ENCODE measurements at places on chromosomes 5 and 9.

DNA sequence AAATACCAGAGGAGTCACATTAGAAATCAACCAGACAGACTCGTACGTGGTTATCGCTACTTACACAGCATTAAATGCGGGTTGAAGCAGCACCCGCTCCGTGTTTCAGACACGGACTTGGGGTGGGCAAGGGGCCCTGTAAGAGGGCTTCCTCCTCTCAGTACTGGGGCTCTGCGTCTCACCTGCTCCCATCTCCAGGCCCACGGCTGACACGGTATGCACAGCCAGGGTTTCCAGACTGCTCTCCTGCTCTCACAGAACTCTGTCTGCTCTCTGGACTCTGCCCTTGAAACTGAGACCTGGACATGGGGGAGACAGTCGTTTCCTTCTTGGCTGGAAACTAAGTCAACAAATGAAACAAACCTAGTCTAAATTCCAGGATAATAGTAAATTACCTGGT lies 24.7 kb upstream of the RASGEF1C start:
- DNase-seq = no peak

DNA sequence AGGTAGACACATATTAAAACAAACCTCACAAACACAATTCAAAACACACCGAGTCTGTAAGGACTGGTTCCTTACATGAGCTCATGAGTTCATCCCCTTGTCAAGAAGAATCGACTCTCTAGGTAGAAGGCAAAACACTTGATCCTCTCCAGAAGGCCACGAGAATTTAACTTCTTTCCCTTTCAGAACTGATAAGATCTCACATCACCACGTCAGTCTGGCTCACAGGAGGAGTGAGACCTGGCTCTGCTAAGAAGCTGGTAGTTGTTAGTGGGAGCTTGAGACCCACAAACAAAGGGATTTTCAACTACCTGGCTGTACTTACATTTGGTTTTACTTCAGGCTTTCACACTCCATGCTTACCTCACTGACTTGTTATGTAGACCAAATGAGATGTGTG lies 459.2 kb downstream of the ARHGEF28 start:
- DNase-seq = no peak

GRCh38 chr9:76680716-76681425 lies 83.4 kb upstream of the PCA3 start:
- DNase-seq = no peak

DNA sequence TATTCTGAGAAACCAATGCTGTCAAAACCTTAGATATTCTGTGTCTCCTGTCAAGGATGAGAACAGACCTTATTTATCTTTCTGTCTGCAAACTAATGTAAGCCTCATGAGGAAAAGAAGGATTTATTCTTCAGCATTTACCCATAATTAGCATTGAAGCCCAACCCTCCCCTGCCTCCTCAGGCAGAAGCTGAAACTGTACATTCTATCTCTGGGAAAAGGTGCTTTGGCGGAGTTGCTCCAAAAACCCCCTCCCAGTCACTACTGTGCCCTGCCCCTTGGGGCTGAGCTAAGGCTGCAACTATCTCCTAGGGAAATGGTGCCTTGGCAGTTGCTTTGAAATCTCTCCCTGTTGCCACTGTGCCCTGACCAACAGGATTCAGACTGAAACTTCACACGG lies 106.2 kb upstream of the TLR4 start:
- DNase-seq = no peak

DNA sequence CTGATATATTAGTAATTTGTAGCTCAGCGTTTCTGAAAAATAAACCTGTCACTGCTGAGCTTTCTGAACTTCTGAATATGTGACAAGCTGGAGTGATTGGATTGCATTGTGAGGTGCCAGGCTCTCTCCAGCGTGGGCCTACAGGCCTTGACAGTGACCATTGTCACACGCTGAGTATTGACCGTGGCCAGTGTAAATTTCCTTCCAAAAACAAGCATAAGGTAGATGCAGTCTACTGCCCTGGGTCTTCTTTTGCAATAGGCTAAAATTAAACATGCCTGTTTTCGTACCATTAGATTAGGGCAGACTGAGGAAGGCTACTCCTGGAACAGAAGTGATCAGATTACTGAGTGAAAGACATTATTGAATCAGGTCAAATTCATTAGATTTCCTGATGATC lies 60.2 kb downstream of the SPEF2 start:
- DNase-seq = no peak

DNA sequence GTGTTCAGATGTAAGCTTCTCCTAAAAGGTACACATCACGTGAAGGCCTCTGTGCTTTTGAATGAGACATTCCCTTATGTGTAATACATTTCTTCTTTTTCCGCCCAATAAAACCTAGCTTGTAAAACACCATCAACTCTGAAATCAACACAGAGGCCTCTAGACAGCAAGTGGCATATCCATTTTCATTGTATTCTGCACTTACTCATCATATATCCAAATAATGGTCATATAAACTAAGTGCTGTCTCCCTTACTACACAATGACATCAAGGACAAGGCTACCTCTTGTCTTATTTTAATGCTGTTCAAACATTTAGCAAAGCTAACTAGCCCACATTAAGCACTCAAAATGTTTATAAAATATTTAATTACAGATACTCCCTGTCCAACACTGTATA lies 108.5 kb downstream of the ELAVL2 start:
- DNase-seq = no peak

- DNase-seq = no peak
Observed at GRCh38 chr9:127975376-127976315, 5.1 kb downstream of the EEIG1 start.

- DNase-seq = no peak
Observed at GRCh38 chr5:68344447-68345111, 129.0 kb downstream of the PIK3R1 start.

DNA sequence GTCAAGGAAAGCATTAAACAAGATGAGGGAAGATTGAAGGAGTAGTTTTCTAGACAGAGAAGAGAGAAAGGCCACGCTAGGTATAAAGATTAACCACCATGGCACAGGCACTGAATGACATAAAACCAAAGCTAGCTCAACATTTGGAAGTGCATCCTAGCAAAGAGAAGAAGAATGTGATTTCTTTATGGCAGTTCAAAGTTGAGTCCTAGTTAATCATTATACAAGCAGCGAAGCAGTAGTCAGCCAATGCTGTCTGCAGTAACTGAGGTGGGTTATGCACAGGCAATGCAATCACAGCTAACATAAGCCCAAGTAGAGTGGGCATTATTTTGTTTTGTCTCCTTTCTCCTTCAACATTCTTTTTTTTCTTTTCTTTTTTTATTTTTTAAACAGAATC lies 24.0 kb upstream of the ANKRD31 start:
- no peak for DNase-seq

DNA sequence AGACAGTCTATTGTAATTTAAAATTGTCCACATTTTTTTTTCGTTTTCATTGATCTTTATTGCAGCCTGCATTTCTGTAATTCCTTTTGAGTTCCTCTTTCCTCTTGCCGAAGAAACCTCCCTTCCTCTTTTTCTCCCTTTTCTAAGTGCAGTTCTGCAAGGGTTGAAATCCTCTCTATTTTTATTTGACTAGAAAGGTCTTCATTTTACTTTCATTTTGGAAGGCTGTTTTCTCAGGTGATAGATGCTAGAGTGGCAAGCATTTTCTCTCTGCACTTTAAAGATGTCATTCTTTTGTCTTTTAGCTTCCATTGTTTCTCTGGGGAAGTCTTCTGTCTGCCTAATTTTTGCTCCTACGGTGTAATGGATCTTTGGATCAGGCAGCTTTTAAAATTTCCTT lies 248.5 kb downstream of the SMARCA2 start:
- DNase-seq = no peak

DNA sequence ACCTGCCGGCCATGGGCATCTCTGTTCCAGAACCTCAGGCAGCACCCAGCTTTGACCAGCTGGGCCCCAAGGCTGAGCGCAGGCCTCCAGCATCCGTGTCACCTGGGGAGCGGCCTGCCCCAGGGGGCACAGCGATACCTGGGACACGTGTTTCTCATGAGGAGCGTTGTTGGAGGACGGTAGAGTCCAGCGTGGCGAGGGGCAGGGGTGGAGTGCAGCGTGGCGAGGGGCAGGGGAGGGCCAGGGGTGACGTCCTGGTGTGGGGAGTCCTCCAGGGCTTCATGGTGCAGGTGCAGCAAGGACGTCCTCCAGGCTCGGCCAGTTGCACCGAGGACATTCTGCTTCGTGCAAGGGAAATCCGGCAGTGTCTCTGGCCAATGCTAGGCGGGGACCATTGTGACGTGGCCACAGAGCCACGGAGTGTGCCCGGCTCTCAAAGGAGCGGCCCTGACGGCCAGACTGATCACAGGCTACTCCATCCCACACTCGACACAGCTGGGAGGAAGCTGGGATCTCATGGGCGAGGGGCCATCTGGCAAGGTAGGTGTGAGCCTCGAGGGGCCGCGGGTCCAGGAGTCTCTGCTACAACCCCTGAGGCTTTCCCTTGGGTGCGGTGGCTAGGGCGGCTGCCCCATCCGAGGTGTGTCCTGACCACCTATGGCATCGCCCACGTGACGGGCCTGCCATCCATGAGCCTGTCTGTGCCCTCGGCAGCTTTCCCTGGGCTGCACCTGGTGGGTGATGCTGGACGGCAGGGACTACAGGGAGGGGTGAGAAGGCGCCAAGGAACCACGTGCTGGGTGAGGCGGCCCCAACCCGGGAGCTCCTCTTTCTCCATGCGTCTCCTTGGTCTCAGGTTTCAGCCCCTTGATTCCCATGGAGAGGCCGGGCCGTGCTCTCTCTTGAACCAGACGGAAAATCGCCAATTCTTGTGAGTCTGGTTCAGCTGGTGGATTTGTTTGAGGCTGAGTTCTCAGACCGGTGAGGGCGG lies 33.8 kb downstream of the SLC9A3 start:
- DNase-seq = no peak

- no peak for DNase-seq
Observed at GRCh38 chr9:126852086-126852688, 8.3 kb upstream of the ZBTB34 start.

DNA sequence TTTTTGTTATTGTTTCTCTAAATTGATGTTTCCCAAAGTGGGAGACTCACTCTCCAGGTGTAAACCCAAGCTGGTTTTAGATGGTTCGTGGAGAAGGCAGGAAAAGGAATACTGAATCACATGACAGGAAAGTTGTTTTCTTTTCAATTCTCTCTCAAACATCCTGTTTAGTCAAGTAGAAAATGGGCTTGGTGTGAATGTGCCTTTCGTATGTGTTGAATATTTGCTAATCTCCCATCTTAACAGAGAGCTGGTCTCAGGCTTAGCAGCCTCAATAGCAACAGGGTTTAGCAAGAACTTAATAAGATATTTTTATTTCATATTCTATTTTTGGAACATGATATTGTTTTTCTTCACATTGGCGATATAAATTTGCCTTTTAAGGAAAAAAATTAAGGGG lies 119.7 kb downstream of the INSYN2B start:
- no peak for DNase-seq

DNA sequence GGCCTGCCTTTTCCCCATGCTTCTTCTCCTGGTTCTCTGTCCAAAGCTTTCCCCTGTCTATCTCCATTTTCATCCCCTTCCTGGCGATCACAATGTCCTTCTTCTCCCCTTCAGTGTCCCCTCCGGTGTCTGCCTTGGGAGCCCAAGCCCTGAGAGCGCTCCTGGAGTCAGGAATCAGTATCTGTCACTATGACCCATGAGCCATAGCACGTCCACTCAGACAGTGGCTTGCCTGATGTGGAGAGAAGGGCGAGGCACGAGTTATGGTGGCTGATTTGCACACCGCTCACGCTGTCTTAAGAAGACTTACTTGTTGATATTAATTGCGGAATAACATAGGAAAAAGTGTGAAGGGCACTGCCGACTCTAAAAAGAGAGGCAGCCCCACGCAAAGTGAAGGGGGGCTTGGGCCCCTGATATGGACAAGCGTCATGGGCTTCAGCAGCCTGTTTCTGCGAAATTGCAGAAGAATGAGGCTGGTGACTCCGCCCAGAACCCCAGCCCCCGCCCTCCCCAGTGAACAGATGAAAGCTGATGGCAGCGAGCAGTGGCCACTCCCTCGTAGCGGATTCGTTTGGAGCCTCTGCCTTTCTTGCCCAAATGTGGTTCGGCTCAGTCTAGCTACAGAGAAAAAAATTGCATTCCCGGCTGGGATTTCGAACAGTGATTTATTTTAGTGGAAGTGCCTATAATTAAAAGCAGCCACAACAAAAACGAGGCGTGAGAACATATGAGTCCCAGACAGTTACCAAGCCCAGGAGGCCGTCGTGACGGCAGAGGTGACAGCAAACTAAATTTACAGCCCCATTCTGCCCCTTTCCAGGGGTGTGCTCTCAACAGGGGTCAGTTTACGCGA lies 149.8 kb downstream of the ICE1 start:
- DNase-seq = no peak

DNA sequence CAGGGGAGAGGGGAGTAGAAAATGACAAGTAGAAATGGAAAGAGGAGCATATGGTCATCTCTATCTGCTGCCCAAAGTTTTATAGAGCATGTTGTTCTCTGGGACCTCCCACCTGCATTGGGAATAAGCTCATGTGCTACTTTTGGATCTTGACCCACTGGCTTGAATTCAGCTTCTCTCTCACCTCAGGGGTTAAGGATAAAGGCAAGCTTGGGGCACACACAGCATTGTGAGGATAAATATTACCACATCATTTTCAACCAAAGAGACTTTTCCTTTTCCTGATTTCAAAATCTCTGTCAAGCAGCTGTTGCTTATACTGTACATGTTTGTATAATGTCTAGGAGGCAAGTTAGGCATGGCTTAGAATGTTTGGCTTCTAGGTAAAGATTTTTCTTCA lies 16.6 kb downstream of the ATP10B start:
- no peak for DNase-seq

DNA sequence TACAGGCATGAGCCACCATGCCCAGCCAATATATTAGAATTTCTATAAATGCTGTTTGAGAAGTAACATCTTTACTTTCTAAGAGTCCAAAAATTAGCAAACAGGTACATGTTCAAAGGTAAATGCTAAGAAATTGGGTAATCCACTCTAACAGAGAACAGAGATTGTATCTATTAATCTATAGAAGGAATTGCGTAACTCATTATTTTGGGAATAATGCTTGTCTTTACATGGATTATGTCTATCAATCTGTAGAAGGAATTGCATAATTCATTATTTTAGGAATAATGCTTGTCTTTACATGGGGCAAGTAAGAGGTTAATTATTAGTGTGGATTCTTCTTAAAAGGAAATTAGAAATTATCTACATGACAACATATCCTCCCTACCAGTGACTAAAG lies 30.5 kb downstream of the CCNH start:
- no peak for DNase-seq

DNA sequence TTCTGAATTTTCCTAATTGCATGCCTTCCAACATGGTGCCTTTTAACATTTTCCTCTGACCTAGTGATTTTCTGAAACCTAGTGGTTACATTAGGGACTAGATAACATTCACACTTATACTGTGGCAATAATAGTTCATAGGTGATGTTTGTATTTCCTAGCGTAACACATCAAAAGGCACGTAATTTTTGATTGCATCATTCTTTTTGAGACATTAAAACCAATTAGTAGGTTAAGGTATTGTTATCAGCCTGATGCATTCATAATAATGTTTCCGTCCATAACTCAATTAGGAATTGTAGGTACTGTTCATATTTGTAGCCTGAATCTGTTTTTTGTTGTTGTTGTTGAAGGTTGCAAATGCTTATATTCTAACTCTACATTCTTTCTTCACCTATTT lies 192.4 kb downstream of the ANXA1 start:
- no peak for DNase-seq

- DNase-seq = no peak
Observed at GRCh38 chr5:39282561-39282960, 63.2 kb upstream of the FYB1 start.
